ENCODE measurements at places on chromosomes 12 and 14.
A peak's percentile ranks its signal among the peaks of the same experiment; 100 is the strongest.

GRCh38 chr12:109529691-109530640 lies 43.3 kb downstream of the MMAB start:
- DNase-seq: no peak

GRCh38 chr12:57124261-57124877 lies 3.9 kb upstream of the LRP1 start:
- peak; percentile 55 for DNase-seq

DNA sequence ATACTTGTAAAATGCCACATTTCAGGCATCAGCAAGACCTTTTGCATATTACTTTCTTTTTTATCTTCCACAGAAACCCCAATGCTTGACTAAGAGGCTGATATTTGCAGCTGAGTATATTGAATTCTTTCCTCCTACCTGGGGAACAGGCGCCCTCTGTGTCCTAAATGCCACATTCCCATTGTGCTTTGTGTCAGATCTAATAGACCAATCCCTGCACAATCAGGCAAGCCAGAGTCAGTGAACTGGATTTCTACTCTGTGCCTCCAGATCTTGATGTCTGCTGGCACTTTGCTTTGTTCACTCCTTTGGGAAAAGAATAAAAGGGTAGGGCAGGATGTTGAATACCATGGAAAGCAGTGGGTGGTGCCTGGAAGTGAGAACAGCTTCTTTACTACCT lies 22.4 kb upstream of the TAS2R42 start:
- no peak for DNase-seq

GRCh38 chr14:65287264-65288131 lies 125.0 kb upstream of the FUT8 start:
- no peak for DNase-seq

- DNase-seq: no peak
Measured at GRCh38 chr12:85424581-85425348, 144.7 kb downstream of the ALX1 start.
